ENCODE measurements at places on chromosomes 5 and 9. TPM values are rescaled to one million over a fixed set of nuclear protein-coding genes. Genes with fewer than 3 reads are reported as not detected.

The FAM221B gene
- not detected for total RNA-seq

The PCDHGB1 gene
- 2.2 TPM for total RNA-seq

The PGM5 gene
- total RNA-seq, result 2.6 TPM

The ICE1 gene
- total RNA-seq, result 31.2 TPM

The FOXD4L3 gene
- total RNA-seq, result not detected

The NDUFS6 gene
- 37.4 TPM for total RNA-seq

The SLC36A2 gene
- total RNA-seq, result not detected

The ADGRD2 gene
- total RNA-seq, result not detected

Data from fibroblast of villous mesenchyme (primary cell).